ENCODE measurements at places on chromosomes 1 and 21.

- DNase-seq, result no peak
Measured at GRCh38 chr1:23784846-23785245, 6.1 kb upstream of the LYPLA2 start.

DNA sequence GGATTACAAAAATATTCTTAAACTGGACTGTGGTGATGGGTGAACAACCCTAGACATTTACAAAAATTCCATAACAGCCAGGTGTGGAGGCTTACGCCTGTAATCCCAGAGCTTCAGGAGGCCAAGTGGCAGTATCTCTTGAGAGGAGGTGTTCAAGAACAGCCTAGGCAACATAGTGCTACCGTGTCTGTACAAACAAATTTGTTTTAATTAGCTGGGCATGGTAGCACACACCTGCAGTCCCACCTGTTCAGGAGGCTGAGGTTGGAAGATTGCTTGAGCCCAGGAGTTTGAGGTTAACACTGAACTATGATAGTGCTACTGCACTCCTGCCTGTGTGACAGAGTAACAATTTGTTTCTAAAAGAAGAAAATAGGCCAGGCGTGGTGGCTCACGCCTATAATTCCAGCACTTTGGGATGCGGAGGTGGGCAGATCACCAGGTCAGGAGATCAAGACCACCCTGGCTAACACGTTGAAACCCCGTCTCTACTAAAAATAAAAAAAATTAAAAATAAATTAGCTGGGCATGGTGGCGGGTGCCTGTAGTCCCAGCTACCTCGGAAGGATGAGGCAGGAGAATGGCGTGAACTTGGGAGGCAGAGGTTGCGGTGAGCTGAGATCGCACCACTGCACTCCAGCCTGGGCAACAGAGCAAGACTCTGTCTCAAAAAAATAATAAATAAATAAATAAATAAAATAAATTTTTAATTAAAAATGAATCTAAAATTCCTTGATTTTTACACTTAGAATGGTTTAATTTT, 37.1 kb downstream of the ARID4B start:
- DNase-seq, result no peak

DNA sequence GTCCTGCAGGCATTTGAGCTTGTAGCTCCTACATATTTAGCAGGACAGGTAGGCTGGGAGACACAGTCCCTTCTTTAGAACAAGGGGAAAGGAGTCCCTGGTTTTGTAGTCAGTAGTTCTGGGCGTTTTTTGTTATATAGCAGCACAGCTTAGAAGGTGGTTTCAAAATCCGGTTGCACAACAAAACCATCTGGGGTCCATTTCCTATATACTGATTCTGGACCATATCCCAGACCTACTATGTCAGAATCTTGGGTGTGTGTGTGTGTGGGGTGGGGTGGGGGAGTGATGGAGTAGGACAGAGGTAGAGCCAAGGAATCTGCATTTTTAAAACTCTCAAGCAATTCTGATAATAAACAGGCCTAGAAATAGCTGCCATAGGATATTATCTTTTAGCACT, 21.6 kb downstream of the METTL13 start:
- peak; percentile 53 for DNase-seq

- DNase-seq, result no peak
Measured at GRCh38 chr1:107941123-107941522, 23.9 kb downstream of the VAV3 start.

- no peak for DNase-seq
Measured at GRCh38 chr1:29279951-29280391, 43.6 kb downstream of the PTPRU start.

DNA sequence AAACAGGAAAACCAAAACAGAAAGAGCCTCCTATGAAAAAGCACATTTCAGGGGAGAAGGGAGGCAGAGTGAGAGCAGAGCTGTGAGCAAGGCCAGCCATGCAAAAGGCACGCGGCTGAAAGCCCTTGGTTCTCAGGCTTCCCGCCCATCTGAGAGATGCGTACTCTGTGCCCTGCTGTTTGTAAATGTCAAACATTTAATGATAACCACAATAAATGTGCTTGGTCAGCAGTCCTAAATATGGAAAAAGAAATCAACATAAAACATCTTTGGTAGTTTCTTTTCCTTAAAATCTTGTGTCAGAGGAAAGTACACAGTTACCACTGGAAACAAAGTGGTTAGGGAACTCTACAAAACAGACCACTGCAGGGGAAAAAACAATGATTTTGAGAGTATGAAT, 283.1 kb downstream of the DSCAM start:
- DNase-seq, result no peak
